ENCODE measurements at places on chromosomes 12 and 14.

GRCh38 chr14:64095620-64096019 is 198.6 kb downstream of the ESR2 start:
- DNase-seq: no peak

DNA sequence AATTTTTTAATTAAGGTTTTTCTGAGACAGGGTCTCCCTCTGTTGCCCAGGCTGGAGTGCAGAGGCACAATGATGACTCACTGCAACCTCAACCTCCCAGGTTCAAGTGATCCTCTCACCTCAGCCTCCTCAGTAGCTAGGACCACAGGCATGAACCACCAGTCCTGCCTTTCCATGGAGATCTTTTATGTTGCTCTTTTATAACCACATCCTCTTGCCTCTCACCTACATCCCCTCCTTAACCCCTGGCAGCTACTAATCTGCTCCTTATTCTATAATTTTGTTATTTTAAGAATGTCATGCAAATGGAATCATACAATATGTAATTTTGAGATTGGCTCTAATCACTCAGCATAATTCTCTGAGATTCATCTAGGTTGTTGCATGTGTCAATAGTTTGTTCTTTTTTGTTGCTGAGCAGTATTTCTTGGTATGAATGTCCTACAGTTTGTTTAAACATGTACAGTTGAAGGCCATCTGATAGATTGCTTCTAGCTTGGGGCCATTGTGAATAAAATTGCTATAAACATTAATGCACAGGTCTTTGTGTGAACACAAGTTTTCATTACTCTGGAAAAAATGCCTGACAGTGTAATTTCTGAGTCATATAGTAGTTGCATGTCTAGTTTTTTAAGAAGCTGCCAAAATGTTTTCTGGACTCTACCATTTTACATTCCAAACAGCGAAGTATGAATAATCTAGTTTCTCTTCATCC is 249.2 kb upstream of the AMIGO2 start:
- DNase-seq: no peak

DNA sequence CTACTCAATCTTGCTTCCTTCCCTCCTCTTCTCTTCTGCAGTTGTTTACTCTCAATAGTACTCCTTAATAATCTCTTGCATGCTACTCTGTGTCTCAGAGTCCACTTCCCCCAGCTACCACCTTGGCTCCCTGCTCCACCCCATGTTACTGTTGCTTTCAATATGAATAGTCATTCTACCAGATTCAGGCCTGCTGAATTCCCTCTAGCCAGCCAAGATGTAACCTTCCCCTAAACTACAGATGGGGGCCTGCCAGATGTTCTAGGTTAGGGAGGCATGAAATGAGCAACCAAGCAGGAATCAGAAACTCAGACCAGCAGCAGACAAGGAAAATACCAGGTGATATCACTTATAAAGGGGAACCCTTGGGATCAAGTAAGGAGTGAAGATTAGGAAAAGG is 392.1 kb upstream of the DDHD1 start:
- no peak for DNase-seq

DNA sequence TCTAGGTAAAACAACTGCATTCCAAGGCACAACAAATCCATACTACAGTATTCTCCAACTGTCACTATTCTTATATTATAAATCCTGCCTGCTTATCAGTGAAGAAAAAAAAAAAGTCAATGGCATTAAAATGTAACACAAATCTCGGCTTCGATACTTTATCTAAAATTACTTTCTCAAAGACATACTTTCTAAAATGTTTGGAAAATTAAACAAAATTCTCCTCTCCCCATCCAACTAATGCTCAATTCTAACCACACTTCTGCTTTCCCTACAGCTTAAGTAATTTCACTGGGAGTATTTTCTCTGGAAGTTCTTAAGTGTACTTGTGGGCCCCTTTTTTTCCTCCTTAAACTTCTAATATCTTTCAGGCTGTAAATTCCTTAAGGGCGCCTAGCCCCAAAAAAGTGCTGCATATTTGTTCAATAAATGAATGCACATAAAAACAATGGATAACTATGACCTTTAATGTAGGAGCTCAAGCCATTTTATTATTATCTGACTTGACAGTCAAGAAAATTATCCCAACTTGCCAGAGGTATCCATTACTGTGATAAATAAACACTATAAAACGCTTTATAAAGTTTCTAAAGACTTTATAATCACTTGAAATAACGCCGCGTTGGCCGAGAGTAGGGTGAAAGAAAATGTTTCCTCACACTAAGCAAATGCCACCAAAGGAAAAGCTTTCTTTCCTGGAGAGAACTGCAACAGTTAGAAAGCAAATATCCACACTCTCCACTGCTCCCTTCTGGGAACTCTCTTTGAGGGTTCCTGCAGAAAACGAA is 977 bp downstream of the HEATR5A start:
- DNase-seq: no peak

GRCh38 chr12:50103767-50104321 is at the start of gene GPD1:
Gene GPD1, plus strand, starts transcription at chr12:50104008. Its CDS starts 43 bp downstream, at chr12:50104051.
- DNase-seq: no peak

DNA sequence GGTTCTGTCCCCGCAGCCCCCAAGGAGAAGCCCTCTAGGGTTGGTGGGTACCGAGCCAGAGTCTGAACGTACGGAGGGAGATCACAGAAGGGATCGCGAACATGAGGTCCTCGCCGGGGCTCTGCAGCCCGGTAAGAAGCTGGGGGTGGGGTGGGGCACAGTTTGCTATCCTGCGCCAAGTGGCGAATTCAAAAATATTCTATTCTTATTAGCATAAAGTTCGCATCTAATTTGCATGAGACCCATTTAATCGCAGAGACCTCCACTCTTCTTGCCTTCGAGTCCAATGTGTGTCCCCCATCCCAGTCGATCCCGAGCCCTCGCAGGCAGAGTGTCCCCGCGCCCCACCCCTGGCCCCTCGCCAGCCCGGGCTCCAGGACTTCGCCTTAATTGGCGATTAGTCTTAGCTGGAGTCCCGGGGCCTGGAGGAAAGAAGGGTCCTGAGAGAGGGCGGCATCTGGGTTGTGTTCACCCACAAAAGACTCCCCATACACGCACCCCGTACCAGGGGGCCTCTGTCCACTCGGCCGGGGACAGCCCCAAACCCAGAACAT is 604 bp upstream of the ARHGEF25 start:
- DNase-seq: no peak

- peak; percentile 12 for DNase-seq
Measured at GRCh38 chr12:21678959-21679358, 21.3 kb upstream of the LDHB start.

DNA sequence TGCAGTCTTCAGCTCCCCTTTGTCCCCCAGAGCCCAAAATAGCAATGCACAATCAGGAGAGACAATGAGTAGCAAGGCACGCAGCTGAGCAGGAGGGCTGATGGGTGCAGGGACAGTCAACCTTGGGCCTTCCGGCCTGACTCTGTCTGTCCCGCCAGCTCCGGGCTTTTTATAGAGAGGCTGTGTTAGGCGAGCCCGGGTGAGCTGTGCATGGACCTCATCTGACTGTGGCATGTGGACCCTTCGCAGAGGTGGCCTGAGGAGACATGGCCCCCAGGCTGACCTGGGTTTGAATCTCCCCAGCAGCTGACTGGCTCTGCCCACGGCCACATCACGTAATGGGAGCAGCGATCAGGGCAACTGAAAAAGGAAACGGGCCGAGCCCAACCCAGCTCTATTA is 177.9 kb downstream of the TSPAN9 start:
- no peak for DNase-seq

DNA sequence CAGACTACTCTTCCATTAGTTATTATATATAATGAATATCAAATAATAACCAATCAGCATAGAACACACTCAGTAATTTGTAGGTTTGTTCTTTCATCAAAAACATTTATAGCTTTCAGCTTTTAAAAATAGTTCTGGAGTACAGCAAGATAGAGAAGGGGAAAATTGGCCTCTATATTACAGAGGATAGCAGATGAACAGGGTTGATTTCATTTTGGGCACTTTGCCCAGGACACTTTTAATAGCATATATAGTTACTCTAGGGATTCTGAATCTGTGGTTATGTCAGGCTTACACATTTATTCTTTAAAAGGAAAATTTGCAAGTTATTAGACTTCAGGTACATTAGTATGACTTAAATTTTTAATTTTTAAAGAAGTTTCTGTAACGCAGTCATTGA is 52.6 kb downstream of the IFT81 start:
- no peak for DNase-seq

DNA sequence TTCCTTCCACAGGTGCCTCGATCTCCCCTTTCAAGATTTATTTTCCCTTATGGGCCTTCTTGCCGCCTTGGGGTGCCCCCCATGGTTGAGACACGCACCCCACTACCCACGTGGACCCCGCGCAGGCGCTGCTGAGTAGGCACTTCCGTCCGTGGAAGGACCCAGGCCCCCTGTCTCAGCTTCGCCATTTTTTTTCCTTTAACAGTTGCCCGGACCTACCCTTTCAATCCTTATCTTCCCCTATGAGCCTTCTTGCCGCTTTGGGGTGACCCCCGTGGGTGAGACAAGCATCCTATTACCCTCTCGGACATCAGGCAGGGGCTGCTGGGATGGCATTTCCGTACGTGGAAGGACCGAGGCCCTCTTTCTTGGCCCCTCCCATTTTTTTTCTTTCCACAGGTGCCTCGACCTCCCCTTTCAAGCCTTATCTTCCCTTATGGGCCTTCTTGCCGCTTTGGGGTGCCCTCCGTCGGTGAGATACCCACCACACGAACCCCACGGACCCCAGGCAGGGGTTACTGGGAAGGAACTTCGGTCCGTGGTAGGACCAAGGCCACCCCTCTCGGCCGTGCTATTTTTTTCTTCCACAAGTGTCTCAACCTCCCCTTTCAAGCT is 268.2 kb downstream of the ALG10 start:
- DNase-seq: no peak

GRCh38 chr14:84750763-84751554 is 779.0 kb upstream of the FLRT2 start:
- DNase-seq: no peak

- no peak for DNase-seq
Measured at GRCh38 chr14:98244966-98245569, 1026.9 kb downstream of the BCL11B start.

- no peak for DNase-seq
Measured at GRCh38 chr14:68241862-68242487, 422.4 kb downstream of the RAD51B start.

- DNase-seq: no peak
Measured at GRCh38 chr12:28827861-28828260, 321.2 kb upstream of the FAR2 start.

GRCh38 chr14:21518725-21519124 is 7.4 kb downstream of the SALL2 start:
- no peak for DNase-seq

DNA sequence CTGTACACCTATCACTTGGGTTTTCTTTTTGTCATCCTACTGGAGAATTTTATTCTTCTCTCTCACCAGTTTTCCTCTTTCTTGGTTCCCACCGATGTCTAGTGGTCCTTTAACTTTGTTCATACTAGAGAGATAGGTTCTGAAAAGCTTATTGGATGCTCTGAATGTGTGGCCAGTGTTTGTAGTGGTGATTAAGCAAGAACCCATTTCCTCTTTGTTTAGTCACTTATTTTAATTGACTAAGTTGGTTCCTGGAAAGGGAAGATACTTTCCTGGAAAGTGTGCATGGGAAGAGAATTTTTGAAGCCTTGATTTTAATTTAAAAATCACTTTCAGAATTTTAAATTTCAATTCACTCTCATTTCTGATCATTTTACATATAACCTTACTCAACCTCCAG is 127.2 kb downstream of the OTOGL start:
- peak; percentile 6 for DNase-seq

DNA sequence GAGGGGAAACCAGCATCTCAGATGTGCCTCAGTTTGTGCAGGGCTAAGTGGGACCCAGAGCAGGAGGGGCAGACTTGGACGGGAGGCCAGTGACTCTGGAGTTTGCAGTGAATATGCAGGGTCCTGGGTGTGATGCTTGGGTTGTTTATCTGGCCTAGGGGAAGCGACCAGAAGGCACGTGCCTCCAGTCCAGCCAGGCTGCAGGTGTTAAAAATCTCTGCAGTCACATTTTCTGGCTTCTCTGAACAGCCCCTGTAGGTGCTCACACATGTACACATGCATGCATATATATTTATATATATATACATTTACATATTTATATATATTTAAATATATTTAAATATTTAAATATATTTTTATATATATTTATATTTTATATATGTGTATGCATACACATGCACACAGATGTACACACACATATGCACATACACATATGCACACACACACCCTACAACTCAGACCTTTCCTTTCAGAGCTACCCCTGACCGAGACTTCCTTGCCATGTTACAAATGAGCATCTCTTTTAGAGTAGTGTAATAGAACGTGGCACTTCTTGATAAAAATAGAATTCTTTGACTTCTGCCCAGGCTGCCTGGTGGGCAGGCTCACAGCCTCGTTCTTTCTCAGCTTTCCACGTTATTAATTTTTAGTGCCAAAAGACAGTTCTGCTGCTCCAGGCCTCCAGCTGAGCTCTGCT is 26.8 kb upstream of the TCL1B start:
- DNase-seq: no peak

- DNase-seq: no peak
Measured at GRCh38 chr12:51820526-51821439, 27.7 kb downstream of the FIGNL2 start.

- no peak for DNase-seq
Measured at GRCh38 chr14:72792051-72792788, 101.7 kb downstream of the DPF3 start.

GRCh38 chr12:98999559-98999958 is 354.5 kb downstream of the APAF1 start:
- no peak for DNase-seq

GRCh38 chr12:45329238-45329637 is 113.3 kb downstream of the ANO6 start:
- DNase-seq: no peak

DNA sequence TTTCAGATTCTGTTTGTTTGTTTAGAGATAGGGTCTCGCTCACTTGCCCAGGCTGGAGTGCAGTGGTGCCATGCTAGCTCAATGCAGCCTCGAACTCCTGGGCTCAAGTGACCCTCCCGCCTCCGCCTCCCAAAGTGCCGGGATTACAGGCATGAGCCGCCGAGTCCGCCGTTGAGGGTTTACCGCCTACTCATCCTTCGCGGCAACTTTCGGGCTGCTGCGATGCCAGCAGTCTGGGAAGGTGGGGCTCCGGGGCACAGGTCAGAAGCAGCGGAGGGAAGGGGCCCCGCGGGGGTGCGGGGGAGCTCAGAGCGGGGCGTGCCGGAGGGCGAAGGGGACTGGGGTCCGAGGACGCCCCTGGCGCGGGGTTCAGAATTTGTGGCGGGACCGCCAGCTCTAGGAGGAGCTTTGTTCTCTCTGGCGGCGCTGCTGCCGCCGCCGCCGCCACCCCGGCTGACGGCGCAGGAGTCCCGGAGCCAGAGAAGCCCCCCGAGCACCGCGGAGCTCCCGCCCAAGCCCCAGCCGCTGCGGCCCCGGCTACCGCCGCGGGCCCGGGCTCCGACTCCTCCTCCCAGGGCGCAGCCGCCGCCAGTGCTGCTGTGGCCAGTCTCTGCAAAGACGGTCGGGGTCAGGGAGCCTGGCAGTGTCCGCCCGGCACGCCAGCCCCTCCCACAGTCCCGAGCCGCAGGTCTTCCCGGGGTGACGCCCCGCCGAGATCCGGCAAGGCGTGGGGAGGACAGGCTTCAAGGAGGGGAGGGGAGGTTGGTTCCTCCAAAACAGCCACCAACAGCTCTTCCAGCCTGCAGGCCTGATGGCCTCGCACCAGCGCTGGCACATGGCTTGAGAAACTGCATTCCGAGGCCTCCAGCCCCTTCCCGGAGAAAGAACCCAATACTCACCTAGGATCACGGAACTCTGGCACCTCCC is 10.9 kb upstream of the KRT77 start:
- DNase-seq: no peak

GRCh38 chr14:101008196-101008595 is 104.7 kb upstream of the RTL1 start:
- no peak for DNase-seq
